ENCODE measurements at places on chromosomes 11 and 22.

DNA sequence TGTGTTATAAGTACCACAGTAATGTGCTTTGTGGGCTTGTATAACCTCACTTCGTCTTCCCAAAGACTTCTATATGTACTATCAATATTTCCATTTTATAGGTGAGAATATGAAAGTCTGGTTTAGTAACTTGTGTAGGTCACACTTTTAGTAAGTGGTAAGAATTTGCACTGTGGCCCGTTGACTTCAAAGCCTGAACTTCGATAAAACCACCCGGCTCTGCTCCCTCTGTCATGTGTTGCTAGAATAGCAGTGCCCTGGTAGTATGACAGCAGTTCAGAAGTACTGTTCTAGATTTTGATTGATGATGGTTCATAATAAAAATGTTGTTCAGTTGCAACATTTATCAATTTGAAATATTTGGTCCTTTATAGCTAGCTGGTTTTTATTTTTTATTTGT is 110.2 kb upstream of the SORL1-AS1 start:
- DNase-seq = no peak

DNA sequence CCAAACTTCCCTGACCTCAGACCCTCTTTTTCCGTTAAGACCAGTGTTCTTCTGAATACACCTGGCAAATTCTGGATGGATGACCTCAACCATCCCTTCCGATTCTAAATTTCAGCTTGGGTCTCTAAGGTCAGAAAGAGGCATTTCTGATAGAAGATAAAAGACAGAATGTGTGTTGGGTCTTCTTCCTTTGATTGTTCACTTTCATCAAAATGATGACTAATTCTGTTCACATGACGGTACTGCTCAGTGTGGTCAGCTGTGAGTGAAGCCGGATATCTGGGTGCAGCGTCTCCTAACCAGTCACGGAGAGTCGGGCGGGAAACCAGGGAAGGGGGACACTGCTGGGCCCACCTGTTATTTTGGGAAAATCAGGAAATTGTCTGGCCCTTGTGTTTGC is 151.6 kb upstream of the NAV2 start:
- DNase-seq = peak; percentile 39

- DNase-seq = no peak
Observed at GRCh38 chr22:30947173-30947815, 21.3 kb downstream of the MORC2 start.

DNA sequence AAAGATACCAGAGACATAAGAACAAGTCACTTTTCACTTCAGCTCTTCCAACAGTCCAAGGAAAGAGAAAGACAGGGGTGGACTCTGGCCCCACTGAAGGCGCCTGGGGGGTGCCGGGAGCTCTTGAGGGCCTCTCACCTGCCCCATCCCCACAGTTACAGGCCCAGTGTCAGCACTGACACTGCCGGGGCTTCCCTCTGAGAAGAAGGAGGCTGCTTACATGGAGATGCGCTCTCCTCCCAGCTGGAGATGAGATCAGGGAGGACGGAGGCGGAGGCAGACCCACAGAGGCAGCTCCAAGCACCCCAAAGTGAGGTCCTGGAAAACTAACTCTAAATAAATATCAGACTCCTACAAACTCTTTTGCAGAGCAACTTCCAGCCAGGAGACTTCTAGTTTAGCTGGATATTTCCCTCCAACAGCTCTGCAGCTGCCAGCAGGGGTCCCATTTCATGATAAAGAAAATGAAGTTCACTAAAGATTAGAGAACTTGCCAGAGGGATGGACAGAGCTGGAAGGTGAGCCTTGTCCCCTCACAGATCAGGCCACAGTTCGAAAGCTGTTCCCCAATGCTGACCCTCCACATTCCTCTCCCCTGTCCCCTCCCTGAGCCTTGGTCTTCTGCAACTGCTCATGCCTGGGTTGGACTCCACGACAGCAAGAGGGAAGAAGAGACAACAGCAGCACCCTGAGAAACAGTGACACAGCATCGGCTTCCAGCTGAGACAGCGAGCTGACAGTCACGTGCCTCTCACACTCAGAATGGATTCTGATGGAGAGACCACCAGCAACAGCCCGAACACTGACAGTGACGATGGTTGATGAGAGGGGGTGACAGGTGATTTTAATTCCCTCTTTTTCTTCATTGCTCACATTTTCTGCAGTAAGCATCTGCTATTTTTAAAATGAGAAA is 5.8 kb downstream of the CARS1 start:
- DNase-seq = no peak

DNA sequence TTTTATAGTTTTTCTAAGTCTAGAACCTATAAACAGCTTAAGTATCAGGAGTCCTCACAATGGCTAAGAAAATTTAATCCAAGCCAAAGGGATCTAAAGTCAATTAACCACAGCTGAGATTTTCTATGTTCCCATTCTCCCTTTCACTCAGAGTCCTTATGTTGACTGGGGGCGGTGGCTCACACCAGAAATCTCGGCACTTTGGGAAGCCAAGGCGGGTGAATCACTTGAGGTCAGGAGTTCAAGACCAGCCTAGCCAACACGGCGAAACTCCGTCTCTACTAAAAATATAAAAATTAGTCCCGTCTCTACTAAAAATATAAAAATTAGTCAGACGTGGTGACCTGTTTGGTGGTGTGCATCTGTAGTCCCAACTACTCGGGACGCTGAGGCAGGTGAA is 6.9 kb downstream of the RDX start:
- DNase-seq = peak; percentile 46

DNA sequence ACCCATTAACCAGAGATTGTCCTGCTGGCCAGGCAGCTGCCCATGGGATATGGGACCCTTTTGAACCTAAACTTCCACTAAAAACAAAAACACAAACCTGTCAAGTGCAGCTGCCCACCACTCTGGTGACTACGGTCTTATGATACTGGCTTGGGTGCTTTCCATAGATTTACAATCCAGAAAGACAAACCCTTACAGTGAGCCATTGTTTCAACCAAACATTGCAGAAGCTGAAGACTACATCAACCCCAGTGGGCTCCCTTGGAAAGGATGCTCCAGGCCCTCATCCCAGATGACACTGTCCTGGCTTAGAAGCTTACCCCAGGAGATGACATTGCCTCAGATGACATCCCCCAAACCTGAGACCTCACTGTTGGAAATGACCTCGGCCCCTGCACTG is 56.9 kb upstream of the WNT11 start:
- DNase-seq = no peak

- DNase-seq = no peak
Observed at GRCh38 chr22:41474872-41475451, 6.0 kb downstream of the ACO2 start.

GRCh38 chr11:76665172-76665571 is 5.4 kb downstream of the LRRC32 start:
- no peak for DNase-seq

- DNase-seq = no peak
Observed at GRCh38 chr11:64095949-64096348, 60.2 kb downstream of the FLRT1 start.

- no peak for DNase-seq
Observed at GRCh38 chr11:126585388-126585773, 229.9 kb downstream of the ST3GAL4 start.

GRCh38 chr22:40176921-40177737 is 596 bp upstream of the TNRC6B start:
- DNase-seq = peak; percentile 82

DNA sequence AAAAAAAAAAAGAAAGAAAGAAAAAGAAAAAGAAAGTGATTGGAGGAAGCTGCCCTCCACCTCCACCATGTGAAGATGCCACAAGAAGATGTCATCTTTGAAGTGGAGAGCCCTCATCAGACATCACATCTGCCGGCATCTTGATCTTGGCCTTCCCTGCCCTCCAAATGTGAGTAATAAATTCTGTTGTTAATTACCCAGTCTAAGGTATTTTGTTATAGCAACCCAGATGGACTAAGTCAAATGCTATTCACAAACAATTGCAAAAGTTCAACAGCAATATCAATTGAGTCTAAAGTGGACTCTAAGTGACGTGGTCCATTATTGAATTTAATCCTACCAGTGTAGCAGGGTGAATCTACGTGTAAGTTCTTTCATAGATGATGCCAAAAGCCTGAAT is 55.9 kb upstream of the NUP160 start:
- no peak for DNase-seq

GRCh38 chr11:83566950-83567349 is 280.8 kb upstream of the CCDC90B start:
- peak; percentile 26 for DNase-seq

DNA sequence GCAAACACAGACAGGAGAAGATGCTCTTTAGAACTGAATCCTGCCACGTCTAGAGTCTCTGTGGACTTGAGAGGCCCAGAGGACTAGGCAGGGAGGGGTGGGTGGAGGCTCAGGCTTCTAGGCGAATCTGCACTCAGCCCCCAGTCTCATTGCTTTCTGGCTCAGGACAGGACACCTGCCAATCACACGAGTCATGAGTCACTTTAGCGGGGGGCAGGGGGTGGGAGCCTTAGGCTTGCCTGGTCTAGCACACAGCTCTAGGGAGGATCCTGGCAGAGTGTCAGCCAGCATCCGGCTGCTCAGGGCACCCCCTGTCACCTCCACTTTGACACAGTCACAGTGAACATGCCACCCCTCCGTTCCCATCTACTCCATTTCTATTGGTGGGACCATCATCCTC is 167.7 kb downstream of the CEP164 start:
- DNase-seq = no peak

GRCh38 chr11:99814021-99814420 is 793.3 kb downstream of the CNTN5 start:
- DNase-seq = no peak

DNA sequence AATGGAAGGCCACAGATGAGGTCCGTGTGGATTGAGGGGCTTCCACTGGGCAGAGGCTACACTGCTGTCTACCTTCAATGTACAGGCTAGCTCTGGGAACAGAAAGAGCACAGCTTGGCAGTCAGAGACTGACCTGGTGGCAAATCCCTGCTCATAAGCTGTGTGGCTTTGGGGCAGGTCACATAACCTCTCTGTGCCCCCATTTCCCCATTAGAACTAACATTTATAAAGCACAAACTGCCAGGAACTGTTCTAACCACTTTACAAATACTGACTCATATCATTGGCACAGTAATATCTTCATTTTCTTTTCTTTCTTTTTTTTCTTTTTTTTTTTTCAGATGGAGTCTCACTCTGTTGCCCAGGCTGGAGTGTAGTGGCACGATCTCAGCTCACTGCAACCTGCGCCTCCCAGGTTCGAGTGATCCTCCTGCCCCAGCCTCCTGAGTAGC is 3.1 kb downstream of the FOSL1 start:
- DNase-seq = no peak

- DNase-seq = no peak
Observed at GRCh38 chr11:132030896-132031295, 660.5 kb downstream of the NTM start.

- no peak for DNase-seq
Observed at GRCh38 chr22:45774001-45774670, 102.5 kb downstream of the ATXN10 start.

DNA sequence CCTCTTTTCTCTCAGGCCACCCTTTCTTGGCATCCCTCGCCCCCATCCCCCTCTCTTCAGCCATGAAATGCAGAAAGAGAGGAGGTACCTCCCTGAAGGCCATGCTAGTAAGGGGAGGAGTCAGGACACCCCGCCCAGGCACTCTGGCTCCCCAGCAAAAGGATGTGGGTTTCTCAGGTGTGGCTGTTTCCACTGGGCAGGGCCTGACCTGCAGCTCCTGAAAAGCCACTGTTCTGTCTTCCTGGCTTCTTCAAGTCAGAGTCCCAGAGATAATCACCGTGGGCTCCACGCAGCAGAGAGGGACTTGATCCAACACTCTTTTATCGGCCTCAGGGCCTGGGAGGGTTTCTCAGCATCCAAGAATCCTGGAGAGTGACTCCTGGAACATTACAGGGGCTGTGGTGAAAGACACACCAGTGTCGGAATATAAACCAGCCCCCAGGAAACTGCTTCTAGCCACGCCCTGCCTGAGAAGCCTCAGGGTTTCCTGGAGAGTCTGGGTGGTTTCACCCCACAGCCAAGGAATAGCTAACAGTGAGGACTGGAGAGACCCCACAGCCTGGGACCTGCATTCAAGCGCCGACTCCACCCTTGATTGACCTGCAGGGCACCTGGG is 45.7 kb upstream of the TSPAN18 start:
- peak; percentile 10 for DNase-seq

GRCh38 chr11:111093061-111093460 is 152.5 kb upstream of the POU2AF2 start:
- DNase-seq = no peak

- no peak for DNase-seq
Observed at GRCh38 chr11:99366546-99366945, 345.8 kb downstream of the CNTN5 start.

- no peak for DNase-seq
Observed at GRCh38 chr11:36974771-36975170, 376.7 kb upstream of the RAG2 start.

DNA sequence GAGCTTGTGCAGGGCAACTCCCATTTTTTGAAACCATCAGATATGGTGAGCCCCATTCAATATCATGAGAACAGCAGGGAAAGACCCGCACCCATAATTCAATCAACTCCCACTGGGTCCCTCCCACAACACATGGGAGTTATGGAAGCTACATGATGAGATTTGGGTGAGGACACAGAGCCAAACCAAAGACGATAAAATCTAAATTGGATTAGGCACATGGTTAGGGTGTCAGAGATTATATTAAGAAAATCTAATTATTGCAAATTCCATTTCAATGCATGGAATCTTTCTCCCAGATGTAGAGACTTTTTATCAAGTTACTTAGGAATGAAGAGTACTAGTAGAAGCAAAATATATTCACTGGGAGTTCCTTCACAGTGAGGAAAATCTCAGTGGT is 324.9 kb downstream of the JRKL start:
- no peak for DNase-seq

DNA sequence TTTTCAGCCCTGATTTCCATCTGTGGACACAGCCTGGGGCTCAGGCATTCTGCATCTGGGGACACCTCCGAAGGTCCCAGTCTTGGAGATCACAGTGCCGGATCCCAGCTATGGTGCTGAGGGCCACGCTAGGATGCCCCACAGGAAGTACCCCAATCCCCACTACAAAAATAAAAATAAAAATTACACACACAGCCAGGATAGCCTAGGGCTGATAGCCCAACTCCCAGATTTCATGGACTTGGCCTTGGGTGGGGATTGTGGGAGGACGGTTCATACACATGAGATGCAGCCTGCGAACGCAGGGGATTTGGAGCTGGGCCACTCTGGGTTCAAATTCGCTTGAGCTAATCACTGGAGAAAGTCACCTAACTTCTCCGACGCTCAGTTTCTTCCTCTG is 237.7 kb downstream of the BUD13 start:
- no peak for DNase-seq

GRCh38 chr11:79413268-79413667 is 27.6 kb downstream of the TENM4 start:
- DNase-seq = peak; percentile 87
